Activated naive CD4-positive, alpha-beta T cell treated with anti-CD3 and anti-CD28 coated beads, Interleukin-2, amount 50 U/mL, for 72 hours (primary cell): ENCODE measurements at places on chromosomes 7 and 10. TPM values are rescaled to one million over a fixed set of nuclear protein-coding genes. Genes with fewer than 3 reads are reported as not detected.

DNA sequence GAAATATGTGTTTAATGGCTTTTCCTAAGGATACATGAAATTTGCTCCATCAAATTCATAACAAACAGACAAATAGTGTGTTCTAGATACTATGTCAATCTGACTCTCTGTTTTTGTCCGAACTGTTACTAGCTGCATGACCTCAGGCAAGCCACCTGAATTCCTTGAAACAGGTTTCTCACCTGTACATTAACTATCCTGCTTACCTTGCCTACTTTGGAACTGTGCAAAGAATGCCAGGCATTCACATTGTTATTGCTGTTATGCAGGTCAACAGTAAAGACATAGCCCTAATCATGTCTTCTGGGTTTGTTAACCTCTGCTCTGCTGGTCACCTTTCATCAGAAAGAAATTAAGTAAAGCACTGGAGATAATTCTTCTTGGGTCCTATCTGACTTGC lies 1283.9 kb upstream of the CELF2 start:
- no peak for DNase-seq

GRCh38 chr10:48454302-48455054 lies 148.0 kb downstream of the MAPK8 start:
- DNase-seq = peak; percentile 35

DNA sequence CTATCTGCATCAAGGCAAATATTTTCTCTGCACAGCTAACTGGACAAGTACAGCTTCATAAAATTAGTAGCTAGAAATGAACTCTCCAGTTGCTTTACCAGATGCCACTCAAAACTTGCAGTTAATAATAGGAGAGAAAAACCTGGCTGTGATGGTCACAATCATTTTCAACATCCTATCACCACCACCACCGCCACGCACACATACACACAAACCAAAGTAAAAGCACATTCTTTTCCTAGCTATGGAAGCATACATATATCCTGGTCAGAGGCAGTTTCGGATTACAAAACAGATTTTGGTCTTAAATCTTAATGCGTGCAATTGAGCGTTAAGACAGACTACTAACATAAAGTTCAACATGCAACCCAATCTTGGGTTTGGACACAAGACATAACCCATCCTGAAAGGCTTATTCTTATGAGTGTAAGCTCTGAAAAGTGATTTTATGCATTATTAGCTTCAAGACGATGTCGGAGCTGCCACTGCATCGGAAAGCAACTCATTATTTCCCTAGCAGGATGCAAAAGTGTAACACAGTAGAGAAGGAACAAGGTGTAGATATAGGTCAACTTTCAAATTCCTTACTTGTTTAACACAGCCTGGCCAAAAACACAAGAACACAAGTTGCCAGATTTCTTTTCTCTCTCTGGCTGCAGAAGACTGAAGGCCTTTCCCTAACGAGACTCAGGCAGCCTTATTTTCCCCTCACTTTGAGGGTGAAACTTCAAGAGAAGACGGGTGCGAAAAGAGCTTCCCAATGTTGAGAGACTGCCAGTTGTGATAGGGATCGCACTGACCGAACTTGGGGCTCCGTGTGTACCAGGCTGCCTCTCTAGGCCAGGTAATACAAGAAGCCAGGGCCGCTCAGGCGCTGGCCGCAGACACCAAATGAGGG lies 1.2 kb downstream of the CACUL1 start:
- no peak for DNase-seq

The CRCP gene
- 33.9 TPM for total RNA-seq

The AGBL3 gene
- 2.3 TPM for total RNA-seq

GRCh38 chr10:60388709-60389301 lies 870 bp downstream of the ANK3 start:
- DNase-seq = no peak

GRCh38 chr10:63210611-63211196 lies 77.6 kb downstream of the NRBF2 start:
- DNase-seq = no peak

The NACAD gene
- total RNA-seq = 0.09 TPM

The EGR2 gene
- total RNA-seq = 43.0 TPM

The SLC35G1 gene
- 4.1 TPM for total RNA-seq

- no peak for DNase-seq
Observed at GRCh38 chr7:39210362-39210761, 232.7 kb downstream of the POU6F2 start.

The PALD1 gene
- 0.20 TPM for total RNA-seq

- DNase-seq = no peak
Observed at GRCh38 chr7:116228241-116228640, 17.9 kb downstream of the TES start.

DNA sequence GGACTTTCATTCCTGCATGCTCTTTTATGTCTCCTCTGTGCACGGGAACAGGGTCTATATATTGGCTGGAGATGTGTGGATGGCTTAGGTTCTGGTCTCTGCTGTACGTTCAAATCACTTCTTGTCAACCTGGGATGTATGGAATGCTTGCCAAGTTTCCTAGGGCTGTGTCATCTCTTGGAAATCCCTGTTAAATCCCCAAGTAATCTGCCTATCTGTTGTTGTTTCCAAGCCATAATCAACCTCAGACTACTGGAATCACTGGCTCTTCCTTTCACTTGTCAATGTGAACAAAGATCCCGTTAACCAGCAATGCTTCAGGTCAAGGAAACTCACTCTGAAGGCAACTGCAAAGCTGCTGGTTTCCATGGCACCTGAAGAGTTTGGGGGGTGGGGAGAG lies 93.3 kb upstream of the FAM171A1 start:
- DNase-seq = no peak

DNA sequence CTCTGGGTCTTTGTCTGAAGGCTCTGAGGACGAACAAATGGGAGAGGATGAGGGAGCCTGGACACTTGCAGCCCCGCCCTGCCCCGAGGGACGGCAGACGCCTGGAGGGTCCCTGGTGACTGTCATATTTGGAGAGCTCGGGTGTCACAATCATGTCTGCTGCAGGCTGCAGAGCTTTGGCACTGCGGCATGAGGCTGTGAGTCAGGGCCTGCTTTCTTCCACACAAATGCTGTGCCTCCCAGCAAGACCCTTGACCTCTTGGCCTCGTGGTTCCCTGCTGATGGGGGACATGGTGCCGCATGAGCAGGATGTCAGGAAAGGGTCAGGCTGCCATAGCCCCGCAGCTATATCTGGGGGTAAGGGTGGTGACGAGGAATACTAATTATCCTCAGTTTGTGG lies 64.9 kb upstream of the PPIF start:
- no peak for DNase-seq

- no peak for DNase-seq
Observed at GRCh38 chr10:49844775-49845595, 82.9 kb upstream of the OGDHL start.

GRCh38 chr10:36504758-36505157 lies 620.6 kb upstream of the ANKRD30A start:
- DNase-seq = no peak

GRCh38 chr10:57628592-57629284 lies 639.0 kb downstream of the IPMK start:
- no peak for DNase-seq

DNA sequence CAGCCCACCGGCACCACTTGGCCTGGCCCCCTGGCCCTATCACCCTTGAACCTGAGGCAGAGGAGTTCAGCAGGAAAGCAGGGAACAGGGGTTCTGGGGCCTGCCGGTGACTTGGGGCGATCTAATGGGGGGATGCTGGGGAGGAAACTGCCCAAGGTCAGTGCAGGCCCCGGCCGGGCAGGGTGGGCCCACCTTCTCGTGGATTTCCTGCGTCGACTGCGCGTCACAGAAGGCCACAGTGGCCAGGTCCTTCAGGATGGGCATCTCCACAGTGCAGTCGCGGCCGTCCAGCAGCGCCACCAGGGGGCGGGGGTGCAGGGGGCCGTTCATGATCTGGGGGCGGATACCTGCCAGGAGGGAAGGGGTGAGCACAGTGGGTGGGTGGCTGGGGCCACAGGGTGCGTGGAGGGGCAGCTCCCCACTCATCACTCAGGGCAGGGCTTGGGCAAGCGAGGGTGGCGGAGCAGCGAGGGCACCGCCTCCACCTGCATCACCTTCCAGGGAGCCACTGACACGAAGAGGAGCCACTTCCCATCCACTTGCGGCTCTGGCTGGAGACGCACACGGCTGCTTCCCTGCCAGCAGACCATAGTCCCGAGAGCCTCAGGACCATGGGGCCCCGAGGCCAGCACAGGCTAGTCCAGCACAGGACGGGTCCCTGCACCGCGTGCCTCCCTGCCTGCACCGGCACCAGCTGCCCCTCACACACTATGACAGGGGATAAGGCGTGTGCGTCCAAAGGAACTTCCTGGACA lies 61.4 kb downstream of the ZRANB1 start:
- peak; percentile 52 for DNase-seq

- DNase-seq = no peak
Observed at GRCh38 chr10:52313256-52313932, 687 bp upstream of the DKK1 start.

DNA sequence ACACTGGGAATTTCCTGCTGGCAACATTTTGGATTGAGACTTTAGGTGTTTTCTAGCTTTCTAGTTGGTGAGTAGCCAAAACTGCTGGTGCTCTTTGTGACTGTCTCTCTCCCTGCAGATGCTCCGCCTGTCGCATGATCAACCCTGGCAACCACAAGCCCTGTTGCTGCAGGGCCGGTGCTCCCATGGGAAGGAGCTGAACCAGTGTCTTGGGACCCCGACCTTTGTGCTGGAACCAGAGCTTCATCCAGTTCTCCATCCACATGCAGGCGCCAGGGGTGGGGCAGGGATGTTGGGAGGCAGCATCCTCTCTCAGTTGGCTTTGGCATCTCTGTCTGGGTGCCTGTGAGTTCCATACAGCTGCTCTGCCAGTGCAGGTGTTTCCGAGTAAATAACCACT lies 306.2 kb upstream of the MKI67 start:
- no peak for DNase-seq

DNA sequence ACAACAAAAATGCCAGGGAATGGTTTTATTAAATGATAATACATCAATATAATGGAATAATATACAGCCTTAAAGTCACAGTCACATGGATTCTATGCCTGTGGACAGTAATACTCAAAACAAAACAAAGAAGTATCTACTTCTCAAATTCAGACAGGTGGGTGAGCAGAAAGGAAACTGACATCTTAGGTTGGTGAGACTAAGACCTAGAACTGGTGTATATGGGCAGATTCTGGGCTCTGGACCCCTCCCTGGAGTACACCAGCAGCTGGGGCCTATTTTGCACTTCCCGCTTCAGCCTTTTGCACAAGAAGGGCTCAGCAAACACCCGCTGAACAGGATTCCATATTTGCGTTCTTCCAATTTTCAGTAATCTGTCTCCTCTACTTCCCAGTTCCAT lies 5.4 kb upstream of the FIS1 start:
- DNase-seq = no peak

DNA sequence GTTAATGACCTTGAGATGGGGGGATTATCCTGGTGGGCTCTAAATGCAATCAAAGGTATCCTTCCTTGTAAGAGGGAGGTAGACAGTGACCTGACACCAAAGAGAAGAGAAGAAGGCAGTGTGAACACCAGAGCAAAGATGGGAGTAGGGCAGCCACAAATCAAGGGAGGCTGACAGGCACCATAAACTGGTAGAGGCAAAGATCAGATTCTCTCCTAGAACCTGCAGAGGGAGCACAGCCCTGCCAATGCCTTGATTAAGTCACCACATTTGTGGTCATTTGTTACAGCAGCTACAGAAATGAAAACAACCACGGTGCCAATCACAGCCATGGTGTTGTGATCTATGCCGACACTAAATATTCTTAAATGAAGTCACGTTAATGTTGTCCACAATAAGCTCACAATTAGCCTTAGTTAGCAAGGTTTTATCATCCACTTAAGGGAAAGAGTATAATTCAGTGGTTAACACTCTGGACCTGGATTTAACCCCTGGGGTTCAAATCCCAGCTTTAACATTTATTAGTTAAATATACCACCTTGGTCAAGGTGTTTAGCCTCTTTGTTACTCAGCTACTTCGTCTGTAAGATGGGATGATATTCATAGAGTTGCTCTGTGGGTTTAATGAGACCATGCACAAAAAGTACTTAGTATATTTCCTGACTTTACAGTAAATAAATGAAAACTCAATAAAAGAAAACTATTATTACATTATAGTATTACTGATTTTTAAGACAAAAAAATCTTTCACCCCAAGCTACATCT lies 70.8 kb downstream of the SGMS1 start:
- no peak for DNase-seq

The HABP2 gene
- total RNA-seq = not detected

The CCSER2 gene
- 73.1 TPM for total RNA-seq

DNA sequence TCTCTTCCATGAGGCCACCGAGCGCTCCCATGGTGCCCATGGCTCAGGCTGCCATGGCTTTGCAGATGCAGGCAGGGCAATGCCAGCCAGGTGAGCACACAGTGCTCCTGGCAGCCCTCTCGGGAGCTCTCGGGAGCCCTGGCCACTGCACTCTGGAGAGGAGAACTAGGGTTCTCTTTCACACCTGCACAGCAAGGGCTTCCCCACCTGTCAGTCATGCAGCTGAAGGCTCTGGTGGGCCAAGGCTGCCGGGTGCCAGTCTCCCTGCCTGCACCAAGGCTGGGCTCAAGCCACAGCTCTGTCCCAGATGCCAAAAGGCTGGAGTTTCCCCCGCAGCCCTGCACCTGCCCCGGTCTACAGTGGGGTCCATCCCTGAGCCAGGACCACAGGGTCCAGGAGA lies 32.6 kb downstream of the NUDT1 start:
- no peak for DNase-seq

DNA sequence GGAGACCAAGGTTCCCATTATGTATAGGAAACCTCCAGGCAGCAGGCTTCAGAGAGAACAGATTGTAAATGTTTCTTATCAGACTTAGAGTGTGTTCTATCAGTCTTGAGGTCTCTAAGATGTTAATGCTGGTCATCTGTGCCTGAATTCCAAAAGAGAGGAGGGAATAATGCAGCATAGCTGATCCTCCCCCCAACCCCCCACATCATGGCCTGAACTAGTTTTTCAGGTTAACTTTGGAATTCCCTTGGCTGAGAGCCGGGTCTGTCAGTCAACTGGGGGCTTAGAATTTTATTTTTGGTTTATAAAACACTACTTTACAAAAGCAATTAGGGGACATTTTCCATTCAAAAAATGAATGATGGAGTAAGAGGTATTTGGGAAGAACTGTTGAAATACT lies 184.3 kb downstream of the NEBL start:
- no peak for DNase-seq

- no peak for DNase-seq
Observed at GRCh38 chr10:110221044-110221720, 13.8 kb downstream of the MXI1 start.

GRCh38 chr10:93593749-93594148 lies 7.3 kb downstream of the RBP4 start:
- DNase-seq = no peak

DNA sequence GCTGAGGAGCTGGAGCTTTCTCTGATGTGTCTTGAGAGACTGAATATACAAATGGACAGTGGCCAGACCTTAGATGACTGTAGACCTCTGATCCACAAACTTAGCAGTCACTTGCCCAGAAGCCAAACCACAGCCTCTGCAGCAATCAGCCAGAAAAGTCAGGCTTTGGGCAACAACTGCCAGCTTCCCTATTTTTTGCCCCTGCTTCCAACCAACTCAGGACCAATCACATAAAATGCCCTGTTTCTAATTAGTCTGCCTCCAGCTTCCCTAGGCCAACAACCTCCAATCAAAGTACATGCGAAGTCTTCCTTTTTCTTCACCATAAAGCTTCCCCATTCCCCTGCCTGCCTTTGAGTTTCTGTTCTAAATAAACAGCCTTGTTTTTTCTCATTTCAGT lies 37.8 kb upstream of the CACUL1 start:
- DNase-seq = no peak

- no peak for DNase-seq
Observed at GRCh38 chr7:1060315-1061072, 16.1 kb downstream of the GPR146 start.
